ENCODE measurements at places on chromosomes 7 and 10. TPM values are rescaled to one million over a fixed set of nuclear protein-coding genes. Genes with fewer than 3 reads are reported as not detected.

GRCh38 chr7:108167460-108167859 lies 37.3 kb upstream of the LAMB4 start:
- DNase-seq, result no peak
- no peaks in the 10 kb centered on the region for H3K4me1 ChIP-seq
- no peaks in the 10 kb centered on the region for H3K27me3 ChIP-seq
- no peak overlapping the region for H3K27ac ChIP-seq

GRCh38 chr10:63376560-63377304 lies 89.0 kb downstream of the JMJD1C start:
- DNase-seq, result no peak
- peaks cover 17% of the 10 kb centered on the region for H3K36me3 ChIP-seq
- no peak overlapping the region for H3K27ac ChIP-seq
- H3K4me1 ChIP-seq, result peaks cover 21% of the 10 kb centered on the region
- H3K27me3 ChIP-seq, result no peaks in the 10 kb centered on the region
- H3K4me3 ChIP-seq, result no peak overlapping the region

ANKRD26 gene
- total RNA-seq, result 10.3 TPM

DNA sequence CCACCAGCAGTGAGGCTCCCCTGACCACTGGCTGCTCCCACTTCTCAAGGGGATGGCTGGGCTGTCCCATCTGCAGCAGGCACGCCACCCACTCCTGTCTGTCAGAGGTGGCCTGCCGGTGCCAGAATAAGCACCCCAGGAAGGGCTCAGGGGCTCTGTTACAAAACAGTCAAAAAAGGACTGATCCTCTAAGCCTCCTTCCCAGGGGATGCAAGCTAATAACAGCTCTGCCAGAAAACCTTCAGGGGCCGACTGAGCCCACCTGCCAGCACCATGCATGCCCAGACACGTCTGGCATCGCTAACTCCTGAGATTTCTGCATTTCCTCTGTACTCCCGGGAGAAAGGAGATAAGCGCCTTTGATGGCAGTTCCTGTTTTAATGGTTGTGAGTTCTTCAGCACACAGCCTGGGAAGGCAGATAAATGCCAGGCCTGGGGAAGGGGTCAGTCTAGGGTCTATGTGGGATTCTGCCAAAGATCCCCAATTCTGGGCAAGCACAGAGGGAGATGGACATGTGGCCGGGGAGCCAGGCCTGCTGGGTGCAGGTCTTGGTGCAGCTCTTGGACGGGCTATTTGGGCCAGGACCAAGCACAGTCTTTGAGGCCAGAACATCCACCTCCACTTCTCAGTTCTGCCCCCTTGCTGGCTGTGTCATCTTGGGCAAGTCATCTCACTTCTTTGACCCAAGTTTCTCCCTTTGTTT lies 128.4 kb downstream of the ARHGAP22 start:
- H3K4me1 ChIP-seq, result no peaks in the 10 kb centered on the region
- no peak overlapping the region for H3K27ac ChIP-seq
- H3K36me3 ChIP-seq, result no peaks in the 10 kb centered on the region

DNA sequence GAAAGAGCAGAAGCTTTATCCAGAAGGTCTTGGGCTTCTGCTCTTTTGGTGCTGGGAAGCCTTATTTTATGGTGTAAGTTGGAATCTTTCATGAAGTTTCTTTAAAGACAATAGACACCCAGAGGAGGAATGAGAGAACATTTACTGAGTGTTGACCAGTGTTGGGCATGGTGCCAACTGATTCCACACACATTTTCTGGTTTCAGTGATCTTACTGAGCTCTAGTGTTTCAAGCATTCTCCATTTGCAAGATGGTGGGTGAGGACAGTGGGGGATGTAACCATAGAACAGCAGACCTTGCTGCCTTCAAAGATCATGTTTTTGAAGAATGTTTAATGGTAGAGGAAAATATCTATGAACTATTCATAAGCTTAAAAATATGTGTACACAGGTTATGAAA lies 114.6 kb downstream of the LRMDA start:
- no peak overlapping the region for H3K27ac ChIP-seq
- no peaks in the 10 kb centered on the region for H3K36me3 ChIP-seq
- peaks cover 2% of the 10 kb centered on the region for H3K27me3 ChIP-seq

GRCh38 chr10:128221807-128222206 lies 95.6 kb upstream of the MKI67 start:
- no peak overlapping the region for H3K4me3 ChIP-seq
- peaks cover 4% of the 10 kb centered on the region for H3K4me1 ChIP-seq
- peaks cover 28% of the 10 kb centered on the region for H3K27me3 ChIP-seq

TWIST1 gene
- total RNA-seq, result 0.25 TPM

CALU gene
- 32.1 TPM for total RNA-seq

GRCh38 chr7:85708221-85708620 lies 521.4 kb upstream of the SEMA3D start:
- no peaks in the 10 kb centered on the region for H3K4me1 ChIP-seq
- no peak for DNase-seq
- H3K36me3 ChIP-seq, result no peaks in the 10 kb centered on the region
- H3K4me3 ChIP-seq, result no peak overlapping the region

DNA sequence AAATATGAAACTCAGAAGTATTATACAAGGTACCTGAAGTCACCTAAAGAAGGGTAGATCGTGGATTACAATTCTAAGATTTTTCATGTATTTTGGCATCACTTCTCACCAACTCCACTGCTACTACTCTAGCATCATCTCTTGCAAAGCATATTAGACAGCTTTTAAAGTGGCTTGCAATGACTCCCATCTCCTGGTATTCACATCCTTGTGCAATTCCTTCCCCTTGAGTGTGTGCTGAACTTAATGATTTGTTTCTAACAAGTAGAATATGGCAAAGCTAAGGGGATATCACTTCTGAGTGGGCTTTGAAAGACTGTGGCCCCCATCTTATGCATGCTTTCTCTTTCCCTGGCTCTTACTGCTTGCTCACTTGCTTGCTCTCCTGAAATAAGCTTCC lies 280.2 kb downstream of the SNX13 start:
- H3K4me3 ChIP-seq, result no peak overlapping the region
- H3K27ac ChIP-seq, result no peak overlapping the region
- no peak for DNase-seq
- H3K36me3 ChIP-seq, result no peaks in the 10 kb centered on the region

DNA sequence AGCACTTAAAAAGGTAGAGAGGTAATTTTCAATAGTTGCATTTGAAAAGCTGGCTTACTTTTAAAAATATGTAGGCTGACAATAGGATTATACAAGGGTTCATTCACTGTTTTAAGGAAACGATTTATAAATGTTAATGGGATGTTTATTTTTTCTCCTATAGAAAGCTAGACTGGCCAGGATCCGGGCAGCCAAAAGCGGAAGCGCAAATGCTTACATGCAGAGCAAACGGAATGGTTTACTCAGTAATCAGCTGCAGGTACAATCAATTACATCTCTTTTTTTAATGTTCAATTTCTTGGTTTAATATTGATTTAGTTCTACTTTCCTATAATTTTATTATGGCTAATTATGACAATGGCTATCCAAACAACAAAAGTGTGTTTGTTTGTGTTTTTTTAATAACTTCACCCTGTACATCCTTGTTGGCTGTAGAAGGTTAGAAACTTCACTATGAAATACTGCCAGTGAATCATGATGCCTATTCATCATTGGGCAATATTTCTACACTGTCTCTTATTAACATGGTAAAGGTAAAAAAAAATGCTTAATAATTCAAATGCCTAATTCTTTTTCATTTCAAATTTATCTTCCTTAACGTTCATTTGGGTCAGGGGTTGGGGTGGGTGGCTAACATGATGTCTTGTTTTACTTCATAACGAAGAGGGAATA lies 116.4 kb downstream of the TSPAN12 start:
- H3K4me1 ChIP-seq, result no peaks in the 10 kb centered on the region
- no peak overlapping the region for H3K4me3 ChIP-seq
- DNase-seq, result no peak
- H3K27me3 ChIP-seq, result peaks cover 4% of the 10 kb centered on the region
- no peak overlapping the region for H3K27ac ChIP-seq

DNA sequence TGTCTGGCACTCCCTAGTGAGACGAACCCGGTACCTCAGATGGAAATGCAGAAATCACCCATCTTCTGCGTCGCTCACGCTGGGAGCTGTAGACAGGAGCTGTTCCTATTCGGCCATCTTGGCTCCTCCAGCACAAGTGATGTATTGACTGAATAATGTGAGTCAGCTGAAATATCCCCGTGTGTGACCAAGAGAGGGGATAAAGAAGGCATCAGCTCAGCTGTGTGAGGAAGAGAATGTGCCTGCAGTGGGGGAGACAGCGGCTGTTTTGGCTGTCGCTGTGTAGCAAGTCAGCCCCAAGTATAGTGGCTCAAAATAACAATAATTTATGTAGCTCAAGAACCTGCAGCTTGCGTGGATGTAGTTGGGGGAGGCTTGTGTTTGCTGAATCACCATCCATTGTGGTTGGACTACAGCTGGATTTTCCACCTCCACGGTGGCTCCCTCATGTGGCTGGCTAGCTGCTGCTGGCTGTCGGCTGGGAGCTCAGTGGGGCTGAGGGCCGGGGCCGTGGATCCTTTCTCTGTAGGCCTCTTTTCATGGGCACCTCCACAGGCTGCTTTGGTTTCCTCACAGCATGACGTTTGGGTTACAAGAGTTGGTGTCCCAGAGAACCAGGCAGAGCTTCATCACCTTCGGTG lies 434.5 kb downstream of the CCSER2 start:
- no peak for DNase-seq
- no peaks in the 10 kb centered on the region for H3K36me3 ChIP-seq
- H3K4me3 ChIP-seq, result no peak overlapping the region
- no peaks in the 10 kb centered on the region for H3K27me3 ChIP-seq

DNA sequence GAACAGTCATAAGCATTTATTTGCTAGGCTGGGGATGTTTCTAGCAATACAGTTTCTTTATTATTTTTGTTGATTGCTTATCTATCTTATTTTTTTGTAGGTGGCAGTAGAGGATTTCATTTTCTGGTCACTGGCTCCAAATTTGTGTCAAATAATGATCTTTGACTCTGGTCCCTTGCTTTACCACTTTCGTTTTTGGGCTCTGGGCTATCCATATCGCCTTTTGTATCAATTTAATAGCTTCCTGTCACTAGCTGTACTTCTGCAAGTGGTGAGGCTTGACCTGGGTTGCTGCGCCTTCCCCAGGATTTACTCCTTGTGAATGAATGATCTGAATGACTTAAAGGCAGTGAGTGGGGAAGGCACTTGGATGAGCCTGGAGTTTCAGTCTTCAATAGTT lies 48.4 kb downstream of the MDFIC start:
- no peak for DNase-seq
- no peak overlapping the region for H3K4me3 ChIP-seq
- no peaks in the 10 kb centered on the region for H3K27me3 ChIP-seq
- H3K36me3 ChIP-seq, result peaks cover 41% of the 10 kb centered on the region

HOXA4 gene
- 0.25 TPM for total RNA-seq

- peak; percentile 76 for DNase-seq
- peaks cover 66% of the 10 kb centered on the region for H3K4me1 ChIP-seq
- peak overlapping the region; percentile 98 for H3K27ac ChIP-seq
- H3K36me3 ChIP-seq, result peaks cover 27% of the 10 kb centered on the region
- peak overlapping the region; percentile 97 for H3K4me3 ChIP-seq
Measured at GRCh38 chr10:73997461-73997786, 492 bp upstream of the VCL start.

MUC3A gene
- not detected for total RNA-seq

Data from activated CD4-positive, alpha-beta T cell treated with anti-CD3 and anti-CD28 coated beads, Interleukin-2, amount 10 ng/mL, durations not matched to agents 7 days and 5 days (primary cell).